ENCODE measurements at places on chromosomes 4 and X.
A peak's percentile ranks its signal among the peaks of the same experiment; 100 is the strongest.

- no peak for DNase-seq
Observed at GRCh38 chrX:153861151-153861550, 24.8 kb downstream of the L1CAM start.

- no peak for DNase-seq
Observed at GRCh38 chrX:13651150-13651549, 1.8 kb upstream of the TCEANC start.

GRCh38 chr4:162959046-162959445 is 207.6 kb downstream of the NAF1 start:
- DNase-seq = no peak

DNA sequence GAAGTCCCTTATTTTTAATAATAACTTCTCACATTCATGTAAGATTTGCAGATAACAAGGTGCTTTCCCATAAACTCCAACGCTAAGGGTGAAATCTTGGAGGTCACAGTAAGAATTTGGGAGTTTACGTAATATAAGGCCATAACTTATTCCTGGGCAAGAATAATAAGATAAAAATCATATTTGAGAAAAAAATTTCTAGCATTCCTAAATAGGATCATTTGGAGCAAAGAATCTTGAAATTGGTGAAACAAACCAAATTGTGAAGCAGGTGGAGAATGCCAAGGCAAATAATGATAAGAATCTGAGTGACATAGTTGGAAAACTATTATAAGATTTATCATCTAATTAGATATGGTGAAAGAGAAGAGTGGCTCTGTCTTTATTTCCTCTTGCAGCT is 50.4 kb upstream of the FGF16 start:
- no peak for DNase-seq

- peak; percentile 29 for DNase-seq
Observed at GRCh38 chrX:68692651-68693050, 45.2 kb downstream of the STARD8 start.

DNA sequence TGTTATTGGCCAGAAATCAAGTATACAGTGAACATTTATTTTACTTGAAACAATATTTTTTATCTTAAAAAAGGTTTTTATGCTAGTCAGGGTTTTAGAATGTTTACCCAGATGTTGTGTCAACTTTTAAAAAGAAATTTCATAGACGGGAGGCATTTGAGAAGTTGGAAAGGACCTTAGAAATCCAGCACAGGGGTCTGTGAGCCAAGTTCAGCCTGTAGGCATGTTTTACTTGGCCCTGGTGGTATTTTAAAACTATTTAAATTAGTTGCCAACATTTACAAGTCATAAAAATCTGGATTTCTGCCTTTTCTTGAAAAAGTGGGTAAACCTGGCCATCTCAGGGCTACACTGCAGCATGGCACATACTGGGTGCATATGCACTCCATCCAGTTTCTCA is 25.5 kb upstream of the FHL1 start:
- peak; percentile 40 for DNase-seq

GRCh38 chr4:8688041-8688907 is 95.7 kb downstream of the CPZ start:
- no peak for DNase-seq

GRCh38 chr4:153005899-153006381 is 69.8 kb downstream of the FHDC1 start:
- DNase-seq = no peak

- DNase-seq = no peak
Observed at GRCh38 chrX:130415201-130415600, 13.4 kb downstream of the RBMX2 start.

DNA sequence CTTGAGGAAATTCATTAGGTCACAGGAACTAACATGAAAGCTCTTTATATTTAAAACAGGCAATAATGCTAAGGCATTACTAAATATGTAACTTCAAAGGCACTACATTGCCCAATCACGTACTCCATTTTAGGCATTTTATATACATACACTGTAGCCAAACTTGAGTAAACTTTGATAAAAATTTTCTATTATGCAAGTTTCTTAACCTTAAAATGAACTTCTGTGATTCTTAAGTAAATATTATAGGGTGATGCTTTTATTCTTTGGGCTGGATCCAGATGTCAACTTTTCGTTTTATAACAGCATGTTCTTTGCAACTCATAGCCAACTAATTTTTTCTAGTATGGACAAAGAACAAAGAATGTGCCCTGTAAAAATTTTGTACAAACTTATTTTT is 28.3 kb upstream of the MAP9 start:
- no peak for DNase-seq

DNA sequence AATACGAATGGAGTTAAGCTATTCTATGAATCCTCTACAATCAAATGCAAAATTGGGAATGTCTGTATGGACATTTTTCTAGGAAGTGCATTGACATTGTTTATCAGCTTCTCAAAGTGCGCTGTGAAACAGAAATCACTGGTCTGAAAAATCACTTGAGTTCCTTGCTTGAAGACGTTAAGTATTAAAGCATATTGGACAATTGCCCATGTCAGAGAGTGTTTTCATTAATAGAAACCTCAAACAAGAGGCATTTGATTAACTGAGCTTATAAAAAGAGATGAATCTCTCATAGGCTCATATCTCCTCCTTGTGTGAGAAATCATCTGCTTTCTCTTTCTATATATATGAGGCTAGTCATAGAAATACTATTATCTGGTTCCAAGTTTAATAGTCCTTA is 692.1 kb upstream of the POU3F4 start:
- DNase-seq = no peak

GRCh38 chr4:959338-960139 is 13.8 kb downstream of the DGKQ start:
- DNase-seq = no peak

DNA sequence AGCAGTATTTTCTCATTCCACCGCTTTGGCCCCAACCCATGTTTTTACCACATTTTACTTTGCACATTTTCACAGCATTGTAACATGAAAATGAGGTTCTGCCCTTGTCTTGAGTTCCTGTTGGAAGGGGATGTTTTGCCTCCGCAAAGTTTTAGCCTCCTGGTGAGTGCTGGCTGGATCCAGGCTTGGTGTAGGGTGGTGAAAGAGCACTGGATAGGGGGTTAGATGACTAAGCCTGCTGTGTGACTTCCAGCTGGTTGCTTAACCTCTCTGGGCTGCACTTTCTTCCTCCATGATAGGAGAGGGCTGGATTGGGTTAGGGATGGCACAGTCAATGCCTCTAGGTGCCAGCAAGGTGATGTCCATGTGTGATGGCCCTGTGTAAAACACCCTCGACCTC is 28.9 kb downstream of the CYTL1 start:
- peak; percentile 86 for DNase-seq

- no peak for DNase-seq
Observed at GRCh38 chrX:123927845-123928244, 33.7 kb upstream of the STAG2 start.

GRCh38 chr4:87299898-87300297 is 22.8 kb downstream of the HSD17B13 start:
- DNase-seq = no peak

- peak; percentile 15 for DNase-seq
Observed at GRCh38 chrX:120426599-120426998, 42.5 kb downstream of the LAMP2 start.

DNA sequence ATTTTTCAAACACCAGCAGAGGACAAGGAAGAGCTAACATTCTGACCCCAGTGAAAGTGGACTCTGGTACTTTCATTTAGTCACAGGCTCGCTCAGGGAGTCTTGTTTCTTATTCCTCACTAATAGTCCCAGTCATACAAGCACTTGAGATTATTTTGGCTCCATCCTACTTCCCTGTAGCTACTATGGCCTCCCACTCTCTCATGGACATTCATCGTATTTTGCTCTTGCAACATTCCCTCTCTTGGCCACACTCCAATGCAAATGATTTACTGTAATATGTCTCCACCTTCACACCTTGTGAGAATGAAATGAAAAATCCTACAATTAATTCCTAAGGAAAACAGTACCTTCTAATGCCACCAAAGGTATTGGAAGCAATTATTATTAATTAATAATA is 21.3 kb downstream of the PLRG1 start:
- DNase-seq = no peak

- DNase-seq = peak; percentile 31
Observed at GRCh38 chr4:48109413-48110263, 24.4 kb downstream of the TXK start.

- DNase-seq = no peak
Observed at GRCh38 chrX:18449236-18449635, 23.8 kb downstream of the CDKL5 start.

- DNase-seq = no peak
Observed at GRCh38 chr4:60948008-60948407, 252.1 kb upstream of the ADGRL3 start.

GRCh38 chr4:4327652-4328121 is 37.6 kb downstream of the ZBTB49 start:
- DNase-seq = peak; percentile 6

- peak; percentile 38 for DNase-seq
Observed at GRCh38 chr4:33111117-33111516, 2390.9 kb downstream of the PCDH7 start.

DNA sequence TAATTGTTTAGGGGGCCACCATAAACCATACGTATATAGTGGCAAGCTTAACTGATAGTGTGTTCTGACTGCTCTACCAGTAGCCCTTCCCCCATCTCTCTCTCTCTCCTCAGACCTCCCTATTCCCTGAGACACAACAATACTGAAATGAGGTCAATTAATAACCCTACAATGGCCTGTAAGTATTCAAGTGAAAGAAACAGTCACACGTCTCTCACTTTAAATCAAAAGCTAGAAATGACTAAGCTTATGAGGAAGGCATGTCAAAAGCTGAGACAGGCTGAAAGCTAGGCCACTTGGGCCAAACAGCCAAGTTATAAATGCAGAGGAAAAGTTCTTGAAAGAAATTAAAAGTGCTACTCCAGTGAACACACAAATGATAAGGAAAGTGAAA is 78.0 kb downstream of the PRDM5 start:
- DNase-seq = no peak

DNA sequence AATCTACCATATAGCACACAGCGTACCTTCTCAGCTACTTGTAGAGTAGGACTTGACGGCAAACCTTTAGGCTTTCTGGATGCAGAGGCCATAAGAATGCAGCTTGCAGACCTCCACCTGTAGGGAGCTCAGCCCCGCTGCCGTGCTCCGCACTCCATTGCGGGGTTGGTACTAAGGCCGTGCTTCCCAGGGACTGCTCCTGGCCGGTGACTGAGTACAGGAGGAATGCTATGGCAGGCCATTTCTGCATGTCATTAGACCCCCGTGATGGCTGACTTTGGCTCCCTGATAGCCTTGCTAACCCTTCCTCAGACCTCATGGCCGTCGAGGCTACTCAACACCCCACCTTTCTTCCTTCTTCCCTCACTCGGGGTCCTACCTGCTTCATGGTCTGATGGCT is 26.4 kb downstream of the TIGD2 start:
- DNase-seq = no peak

GRCh38 chr4:2756691-2757350 is 685 bp upstream of the TNIP2 start:
- no peak for DNase-seq

DNA sequence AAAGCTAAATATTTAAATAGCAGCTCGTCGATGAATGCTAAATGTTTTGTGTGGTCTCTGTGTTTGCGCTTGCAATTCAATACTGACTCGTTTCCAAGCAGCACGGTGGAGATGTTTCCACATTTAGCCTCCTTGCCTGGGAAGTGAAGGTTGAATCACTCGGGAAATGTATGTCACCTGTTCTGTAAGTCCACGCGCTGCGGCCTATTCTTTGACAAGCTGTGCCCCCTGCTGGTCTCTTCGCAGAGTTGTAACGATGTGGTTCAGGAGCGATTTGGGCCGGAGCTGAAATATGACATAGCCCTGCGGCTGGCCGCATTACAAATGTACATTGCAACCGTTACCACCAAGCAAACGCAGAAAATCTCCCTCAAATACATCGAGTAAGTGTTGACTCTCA is 89.6 kb upstream of the PRPS2 start:
- DNase-seq = peak; percentile 54

DNA sequence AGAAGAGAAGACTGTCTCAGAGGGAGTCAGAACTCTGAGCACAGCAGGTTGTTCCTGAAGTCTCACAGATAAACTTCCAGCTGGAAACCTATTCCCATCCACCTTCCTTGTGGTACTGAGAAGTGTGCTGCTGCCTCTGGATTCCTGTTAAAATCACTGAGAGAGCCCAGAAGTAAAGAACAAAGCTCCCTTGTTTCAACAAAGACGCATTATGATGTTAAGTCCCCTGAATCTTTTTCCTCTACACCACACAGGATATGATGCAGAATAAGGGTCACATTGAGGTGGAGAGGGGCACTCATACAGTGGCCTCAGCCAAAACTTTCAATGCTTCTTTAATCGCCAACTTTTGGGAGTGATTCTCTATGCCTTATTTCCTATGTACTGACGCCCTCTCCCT is 321.0 kb downstream of the OPHN1 start:
- no peak for DNase-seq

DNA sequence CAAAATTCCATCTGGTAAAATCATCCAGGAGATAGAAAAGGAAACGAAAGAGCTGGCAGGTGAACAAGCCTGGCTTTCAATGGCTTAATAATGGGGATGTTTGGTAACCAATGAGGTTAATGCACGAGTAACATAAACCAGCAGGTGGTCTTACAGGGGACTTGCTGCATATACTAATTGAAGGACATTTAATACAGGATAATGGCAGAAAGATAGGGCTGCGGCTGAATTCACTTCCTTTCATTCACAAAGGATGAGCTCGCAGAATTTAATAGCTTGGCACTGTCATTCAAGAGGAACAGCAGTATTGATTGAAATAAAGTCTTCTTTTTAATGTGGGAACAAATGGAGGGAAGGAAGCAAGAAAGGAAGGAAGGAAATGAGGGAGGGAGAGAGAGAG is 156.3 kb upstream of the RAI2 start:
- no peak for DNase-seq

GRCh38 chrX:97398030-97398551 is 514.4 kb downstream of the RPA4 start:
- no peak for DNase-seq

DNA sequence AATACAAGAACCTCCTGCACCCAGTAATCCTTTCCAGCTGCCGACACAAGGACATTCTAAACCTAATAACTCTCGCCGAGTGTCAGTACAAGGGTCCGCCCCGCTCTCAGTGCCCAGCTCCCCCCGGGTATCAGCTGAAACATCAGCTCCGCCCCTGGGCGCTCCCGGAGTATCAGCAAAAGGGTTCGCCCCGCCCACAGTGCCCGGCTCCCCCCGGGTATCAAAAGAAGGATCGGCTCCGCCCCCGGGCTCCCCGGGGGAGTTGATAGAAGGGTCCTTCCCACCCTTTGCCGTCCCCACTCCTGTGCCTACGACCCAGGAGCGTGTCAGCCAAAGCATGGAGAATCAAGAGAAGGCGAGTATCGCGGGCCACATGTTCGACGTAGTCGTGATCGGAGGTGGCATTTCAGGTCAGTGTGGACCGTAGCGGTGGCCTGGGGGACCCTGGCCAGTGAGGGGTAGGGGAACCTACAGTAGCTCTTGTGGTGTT is at the start of gene MAOA:
TSS of gene MAOA (plus strand) at position 295 of the 490 bp plus-strand sequence. CDS start at position 338, 43 bp downstream.
- no peak for DNase-seq

DNA sequence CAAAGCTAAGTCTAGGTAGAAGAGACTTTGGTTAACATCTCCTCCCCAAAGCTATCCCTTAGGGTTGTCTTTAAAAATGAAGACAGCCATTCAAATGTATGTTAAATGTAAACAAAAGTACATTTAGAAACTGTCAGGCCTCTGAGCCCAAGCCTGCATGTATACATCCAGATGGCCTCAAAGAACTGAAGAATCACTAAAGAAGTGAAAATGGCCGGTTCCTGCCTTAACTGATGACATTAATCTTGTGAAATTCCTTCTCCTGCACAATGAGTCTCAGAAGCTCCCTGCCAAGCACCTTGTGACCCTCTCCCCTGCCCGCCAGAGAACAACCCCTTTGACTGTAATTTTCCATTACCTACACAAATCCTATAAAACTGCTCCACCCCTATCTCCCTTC is 377.9 kb downstream of the FAM133A start:
- DNase-seq = no peak

GRCh38 chr4:165563851-165564250 is 185.0 kb downstream of the CPE start:
- DNase-seq = no peak

Measured in AG10803 (cell line).